ENCODE measurements at places on chromosomes 2 and 18.

DNA sequence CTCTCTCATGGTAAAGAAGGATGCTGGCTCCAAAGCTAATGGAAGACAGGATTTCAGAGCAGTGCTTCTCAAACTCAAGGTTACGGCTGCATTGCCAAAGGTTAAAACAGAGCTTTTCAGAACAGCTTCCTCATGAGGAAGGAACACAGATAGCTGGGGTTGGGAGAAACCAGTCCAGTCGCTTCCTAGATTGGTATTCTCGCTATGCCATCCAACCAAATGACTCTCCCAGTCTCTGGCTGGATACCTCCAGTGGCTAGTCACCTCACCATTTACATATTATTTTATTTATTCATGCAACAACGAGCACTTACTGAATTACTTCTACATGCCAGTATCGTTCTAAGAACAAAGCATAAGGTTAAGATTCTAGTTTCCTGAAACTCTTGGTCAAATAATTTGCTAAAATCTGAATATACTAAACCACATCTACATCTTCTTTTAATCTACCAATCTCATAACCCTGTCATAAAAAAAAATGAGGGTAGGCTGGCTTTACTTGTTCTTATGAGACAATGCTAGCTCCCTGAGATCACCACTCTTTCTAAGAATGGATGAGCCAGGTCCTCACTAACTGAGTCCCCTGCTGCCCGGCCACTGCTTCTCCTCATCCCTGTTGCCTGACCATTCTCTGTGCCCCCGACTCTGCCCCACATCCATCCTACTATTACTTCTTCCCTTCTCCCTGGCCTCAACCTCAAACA lies 20.4 kb downstream of the KDSR start:
- no peak for DNase-seq

DNA sequence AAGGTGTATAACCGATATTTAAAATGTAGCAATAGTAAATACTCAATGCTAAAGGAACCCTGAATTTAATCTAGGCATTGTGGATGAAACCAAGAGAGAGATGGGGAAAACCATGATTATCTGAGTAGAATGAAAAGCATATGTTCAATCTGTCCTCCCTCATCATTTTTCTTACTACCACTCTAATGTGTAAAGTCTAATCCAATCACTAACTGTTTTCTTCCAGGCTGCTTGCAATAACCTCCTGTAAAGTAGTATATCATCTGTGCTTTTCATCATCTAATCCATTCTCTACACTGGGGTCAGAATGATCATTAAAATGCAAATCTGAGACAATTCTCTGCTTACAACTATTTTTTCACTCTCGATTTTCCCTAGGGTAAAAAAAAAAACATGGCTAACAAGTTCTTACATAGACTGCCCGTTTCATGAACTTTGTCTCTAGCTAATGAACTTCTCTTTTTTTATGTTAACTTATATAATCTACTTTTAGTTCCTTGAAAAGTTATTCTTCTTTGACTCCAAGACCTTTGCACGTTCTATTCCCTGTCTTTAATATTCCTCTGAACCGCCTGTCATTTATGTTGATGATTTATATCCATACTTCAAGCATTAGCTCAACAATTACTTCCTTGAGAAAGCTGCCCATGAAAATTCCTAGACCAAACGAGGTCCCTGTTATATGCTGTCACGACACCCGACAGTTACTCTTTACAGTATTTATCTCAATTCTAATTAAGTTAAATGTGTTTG lies 94.7 kb upstream of the SLC8A1 start:
- no peak for DNase-seq

DNA sequence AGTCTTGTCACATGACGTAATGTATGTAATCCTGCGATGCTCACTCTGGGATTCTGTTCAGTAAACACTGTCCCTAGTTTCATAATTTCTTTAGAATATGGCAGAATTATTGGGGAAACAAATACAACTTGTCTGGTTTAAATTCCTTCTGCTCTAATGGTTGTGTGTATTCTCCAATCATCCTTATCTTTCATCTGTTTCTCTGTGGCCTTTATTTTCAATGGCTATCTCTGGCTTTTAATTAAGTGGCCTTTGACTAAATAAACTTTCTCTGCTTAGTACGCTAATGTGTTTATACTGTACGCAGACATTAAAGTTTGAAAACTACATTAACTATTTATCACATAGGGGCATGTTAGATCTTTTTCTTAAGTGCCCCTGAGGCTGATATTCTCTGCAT lies 40.9 kb downstream of the CDH7 start:
- DNase-seq, result no peak

GRCh38 chr18:55907453-55908175 lies 319.6 kb upstream of the TCF4 start:
- DNase-seq, result no peak

GRCh38 chr2:18428516-18428915 lies 131.9 kb downstream of the RDH14 start:
- DNase-seq, result no peak

DNA sequence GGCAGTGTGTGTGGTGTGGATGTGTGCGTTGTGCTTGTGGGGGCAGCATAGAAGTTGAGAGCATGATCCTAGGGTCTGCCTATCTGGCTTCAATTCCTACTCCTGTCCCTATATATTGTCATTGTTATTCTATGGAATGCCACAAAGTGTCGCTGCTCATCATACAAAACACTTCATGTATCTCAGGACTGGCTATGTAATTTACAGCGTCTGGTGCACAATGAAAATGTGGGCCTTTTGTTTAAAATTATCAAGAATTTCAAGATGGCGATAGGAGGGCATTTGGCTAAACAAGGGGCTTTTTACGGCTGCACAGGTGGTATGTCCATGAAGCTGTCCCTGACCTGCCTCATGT lies 3.4 kb downstream of the SERPINB2 start:
- DNase-seq, result no peak

- no peak for DNase-seq
Measured at GRCh38 chr2:161138429-161138828, 21.8 kb upstream of the TANK start.

DNA sequence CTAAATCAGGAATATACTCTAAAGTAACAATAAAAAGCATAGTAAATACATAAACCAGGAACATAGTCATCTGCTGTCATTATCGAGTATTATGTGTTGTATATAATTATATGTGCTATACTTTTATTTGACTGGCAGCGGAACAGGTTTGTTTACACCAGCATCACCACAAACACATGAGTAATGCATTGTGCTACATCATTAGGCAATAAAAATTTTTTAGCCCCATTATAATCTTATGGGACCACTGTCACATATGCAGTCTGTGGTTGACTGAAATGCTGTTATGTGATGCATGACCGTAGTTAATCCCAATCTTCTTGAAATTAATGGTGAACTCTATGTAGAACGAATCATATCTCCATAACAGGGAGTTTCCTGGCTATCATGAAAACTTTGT lies 136.7 kb upstream of the ZFP36L2 start:
- no peak for DNase-seq

- DNase-seq, result no peak
Measured at GRCh38 chr2:62774555-62775366, 69.2 kb downstream of the EHBP1 start.

GRCh38 chr2:230864122-230864604 lies 579 bp upstream of the ITM2C start:
- no peak for DNase-seq

DNA sequence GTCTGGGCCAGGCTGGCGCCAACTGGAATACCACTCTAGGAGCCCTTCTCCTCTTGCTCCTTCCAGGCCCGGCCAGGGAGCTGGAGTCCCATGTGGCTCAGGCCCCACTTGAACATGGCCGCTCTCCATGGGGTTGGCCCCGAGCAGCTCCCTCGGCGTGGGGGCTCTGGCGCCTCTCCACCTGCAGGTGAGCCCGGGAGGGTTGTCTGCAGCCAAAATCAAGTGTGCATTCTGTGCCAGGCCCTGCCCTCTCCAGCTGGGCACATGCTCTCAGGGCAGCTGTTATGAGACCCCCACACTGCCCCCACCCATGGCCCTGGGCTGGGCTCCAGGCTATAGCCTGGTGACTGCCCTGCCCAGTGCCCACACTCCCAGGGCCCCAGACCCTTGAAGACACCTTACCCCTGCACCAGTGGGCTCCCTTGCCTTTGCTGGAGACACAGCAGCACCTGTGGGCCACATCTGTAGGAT lies 45.8 kb upstream of the HS6ST1 start:
- DNase-seq, result no peak

DNA sequence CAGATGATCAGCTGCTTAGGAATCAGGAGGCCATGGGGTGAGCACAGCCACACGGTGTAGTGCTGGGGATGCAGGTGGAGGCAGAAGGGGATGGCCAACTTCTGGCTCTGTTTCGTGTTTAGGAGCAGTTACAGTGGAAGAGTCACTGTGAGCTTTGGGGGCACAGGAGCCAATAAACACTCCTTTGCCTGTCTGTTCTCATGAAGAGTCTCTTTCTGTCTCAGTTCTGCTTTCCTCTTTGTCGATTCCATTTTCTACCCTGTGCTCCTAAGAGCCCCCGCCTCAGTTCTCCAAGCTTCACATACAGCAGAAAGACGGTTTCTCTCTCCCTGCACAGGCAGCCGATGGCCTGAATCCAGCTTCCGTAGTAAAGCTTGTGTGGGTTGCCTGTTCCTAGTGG lies 21.0 kb upstream of the RRM2 start:
- no peak for DNase-seq

DNA sequence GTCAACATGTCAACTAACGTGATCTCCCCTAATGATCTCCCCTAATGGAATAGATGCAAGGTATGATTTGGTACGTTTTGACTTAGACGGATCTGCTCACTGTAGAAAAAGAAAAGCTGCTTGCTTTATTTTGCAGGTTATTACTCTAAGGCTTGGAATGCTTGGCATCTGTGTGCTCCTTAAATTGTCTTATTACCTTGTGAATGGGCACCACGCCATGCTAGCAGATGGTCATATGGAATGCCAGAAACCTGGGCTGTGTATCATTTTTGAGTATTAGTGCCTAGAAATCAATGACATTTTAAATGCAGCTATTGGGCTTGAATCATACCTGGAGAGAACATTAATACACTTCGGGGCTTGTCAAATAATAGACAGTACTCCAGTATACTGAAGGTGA lies 16.5 kb upstream of the FIGN start:
- DNase-seq, result no peak

Measured in activated T-cell treated with anti-CD3 and anti-CD28 coated beads, Interleukin-2, amount 50 U/mL, for 1 hour (primary cell).